Activated naive CD8-positive, alpha-beta T cell treated with anti-CD3 and anti-CD28 coated beads, Interleukin-2, amount 50 U/mL, for 24 hours (primary cell): ENCODE measurements at places on chromosomes 12 and 14.

- DNase-seq: no peak
- H3K27ac ChIP-seq: no peak overlapping the region
- no peak overlapping the region for H3K4me3 ChIP-seq
- H3K4me1 ChIP-seq: peaks cover 2% of the 10 kb centered on the region
- H3K27me3 ChIP-seq: peaks cover 33% of the 10 kb centered on the region
These were observed 3.8 kb downstream of the TMEM179 start for GRCh38 chr14:104600805-104601204.

DNA sequence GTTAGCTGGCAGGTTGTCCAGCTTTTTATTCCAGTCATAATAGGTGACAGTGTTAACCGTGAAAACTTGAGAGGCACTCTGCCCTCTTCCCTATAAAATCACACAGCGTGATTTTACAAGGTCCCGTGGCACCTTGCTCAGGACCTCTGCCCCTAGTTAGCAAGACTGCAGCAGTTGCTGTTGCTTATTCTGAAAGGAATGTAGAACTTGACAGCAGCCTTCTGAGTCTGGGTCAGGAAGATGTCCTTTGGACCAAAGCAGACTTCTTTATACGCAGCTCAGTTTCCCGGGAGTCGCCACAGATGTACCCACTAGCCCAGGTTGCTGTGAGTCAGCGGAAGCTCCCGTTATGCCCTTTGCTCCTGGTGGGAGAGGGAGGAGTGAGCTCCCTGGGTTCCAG is 13.2 kb downstream of the PRKAB1 start:
- peaks cover 39% of the 10 kb centered on the region for H3K36me3 ChIP-seq
- H3K4me3 ChIP-seq: no peak overlapping the region
- no peak for DNase-seq
- H3K27ac ChIP-seq: no peak overlapping the region
- H3K27me3 ChIP-seq: no peaks in the 10 kb centered on the region

DNA sequence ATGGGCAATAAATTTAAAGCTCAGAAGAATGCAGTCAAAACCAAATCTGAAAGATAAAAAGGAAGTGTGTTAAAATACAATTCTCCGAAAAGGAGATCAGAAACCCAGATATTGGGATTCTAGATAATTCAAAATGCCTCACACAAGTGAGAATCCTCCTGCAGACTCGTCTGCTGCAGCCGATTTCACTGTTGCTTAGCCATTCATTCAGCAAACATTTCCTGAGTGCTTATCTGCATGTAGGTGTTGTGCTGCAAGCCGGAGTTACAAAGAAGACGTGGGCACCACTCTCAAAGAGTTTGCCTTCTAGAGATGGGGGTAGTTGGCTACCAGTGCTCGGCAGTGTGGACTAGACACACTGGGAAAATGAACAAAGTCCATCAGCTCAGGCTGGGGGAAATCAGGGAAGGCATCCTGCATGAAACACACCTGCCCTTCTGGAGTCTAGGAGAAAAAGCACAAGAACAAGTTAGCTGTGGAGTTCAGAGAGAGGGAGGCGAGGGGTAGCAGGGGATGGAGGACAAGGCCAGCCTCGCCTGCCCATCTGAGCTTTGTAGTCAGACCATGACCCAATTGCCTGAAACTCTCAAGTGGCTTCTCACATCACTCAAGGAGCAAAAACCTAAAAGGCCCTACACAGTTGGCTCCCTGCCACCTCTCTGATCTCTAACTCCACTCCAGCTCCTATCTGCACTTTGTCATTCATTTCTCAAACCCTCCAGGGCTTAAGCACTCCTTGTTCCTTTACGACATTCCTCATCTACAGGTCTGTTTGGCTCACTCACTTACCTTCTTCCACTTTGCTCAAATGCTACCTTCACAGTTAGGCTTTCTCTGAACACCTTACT is 310.0 kb upstream of the DDHD1 start:
- no peaks in the 10 kb centered on the region for H3K4me1 ChIP-seq
- no peaks in the 10 kb centered on the region for H3K36me3 ChIP-seq
- H3K27ac ChIP-seq: no peak overlapping the region
- no peak for DNase-seq

DNA sequence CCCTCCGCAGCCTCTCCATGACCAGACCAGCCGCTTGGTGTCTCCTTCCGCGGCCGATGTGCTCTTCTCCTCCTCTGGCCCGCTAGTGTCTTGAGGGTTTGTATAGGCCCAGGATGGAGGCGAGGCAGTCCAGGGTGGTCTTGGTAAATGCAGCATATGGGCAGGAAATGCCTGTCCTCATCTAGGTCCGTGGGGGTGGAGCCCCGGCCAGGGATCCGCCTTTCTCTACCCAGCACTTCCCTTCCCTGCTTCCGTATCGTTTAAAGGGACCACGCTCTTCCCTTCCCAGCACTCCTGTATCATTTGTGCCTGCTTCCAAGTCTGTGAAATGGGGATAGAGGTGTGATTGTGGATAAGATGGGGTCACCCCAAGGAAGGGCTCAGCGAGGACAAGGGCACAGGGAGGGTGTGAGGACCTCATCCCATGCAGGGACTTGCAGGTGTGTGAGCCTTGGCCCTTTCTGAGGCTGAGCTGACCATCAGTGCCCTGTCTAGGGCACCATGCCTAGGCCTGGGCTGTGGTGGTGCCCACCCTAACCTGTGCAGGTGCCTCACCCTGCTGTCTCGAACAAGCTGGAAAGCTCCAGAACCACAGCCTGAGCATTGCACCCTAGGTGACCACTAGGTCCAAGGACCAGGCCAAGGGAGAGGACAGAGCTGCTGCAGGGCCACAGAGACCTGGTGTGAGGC is 326.8 kb upstream of the RTL1 start:
- H3K36me3 ChIP-seq: no peaks in the 10 kb centered on the region
- H3K4me1 ChIP-seq: no peaks in the 10 kb centered on the region
- H3K4me3 ChIP-seq: no peak overlapping the region
